Anterior cingulate cortex (tissue), 58 donors: ENCODE measurements at places on chromosomes 3 and 15.

DNA sequence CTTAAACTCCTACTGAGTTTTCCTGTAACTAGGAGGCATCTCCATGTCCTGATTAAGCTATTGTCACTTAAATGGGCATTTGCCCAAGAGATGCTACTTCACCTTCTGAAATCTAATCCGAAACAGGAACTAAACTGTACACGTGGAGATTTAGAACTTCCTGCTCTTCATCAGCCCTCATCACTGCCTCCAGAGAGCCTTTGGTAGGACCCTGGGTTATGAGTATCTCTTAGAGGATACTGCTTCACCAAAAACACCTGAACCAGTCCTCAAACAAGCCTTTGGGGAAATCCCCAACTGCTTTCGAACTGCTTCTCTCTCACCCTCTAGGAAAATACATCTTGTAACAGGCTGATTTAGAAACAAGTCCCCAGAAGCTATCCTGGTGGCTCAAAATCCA, 320.3 kb downstream of the GAP43 start:
- no peak for DNase-seq

GRCh38 chr3:41575724-41576123, 376.4 kb downstream of the CTNNB1 start:
- no peak for DNase-seq

- DNase-seq: no peak
These were observed 32.3 kb downstream of the SRP14 start for GRCh38 chr15:40006646-40007045.

DNA sequence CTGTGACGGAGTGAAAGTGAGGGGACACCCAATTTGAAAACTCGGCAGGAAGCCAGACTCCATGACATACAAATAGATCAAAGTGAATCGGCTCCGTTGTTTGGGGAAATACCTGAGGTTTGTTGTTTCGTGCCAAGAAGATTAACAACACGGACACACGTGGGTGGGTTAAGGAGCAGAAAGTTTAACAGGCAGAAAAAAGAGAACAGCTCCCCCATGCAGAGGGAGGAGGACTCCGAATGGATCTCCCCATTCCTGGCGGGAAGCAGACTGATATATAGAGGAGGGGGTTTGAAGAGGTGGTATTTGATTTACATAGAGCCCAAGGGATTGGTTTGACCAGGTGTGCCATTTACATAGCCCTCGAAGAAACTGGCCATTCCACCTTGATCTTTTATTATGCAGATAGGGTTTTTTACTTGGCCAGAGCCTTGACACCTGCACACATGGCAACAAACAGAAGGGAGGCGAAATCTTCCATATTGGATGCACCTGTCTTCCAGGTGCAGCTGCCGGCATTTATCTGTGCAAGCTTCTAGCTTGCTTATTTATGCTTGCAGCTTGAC, 4.8 kb upstream of the SACM1L start:
- DNase-seq: no peak

DNA sequence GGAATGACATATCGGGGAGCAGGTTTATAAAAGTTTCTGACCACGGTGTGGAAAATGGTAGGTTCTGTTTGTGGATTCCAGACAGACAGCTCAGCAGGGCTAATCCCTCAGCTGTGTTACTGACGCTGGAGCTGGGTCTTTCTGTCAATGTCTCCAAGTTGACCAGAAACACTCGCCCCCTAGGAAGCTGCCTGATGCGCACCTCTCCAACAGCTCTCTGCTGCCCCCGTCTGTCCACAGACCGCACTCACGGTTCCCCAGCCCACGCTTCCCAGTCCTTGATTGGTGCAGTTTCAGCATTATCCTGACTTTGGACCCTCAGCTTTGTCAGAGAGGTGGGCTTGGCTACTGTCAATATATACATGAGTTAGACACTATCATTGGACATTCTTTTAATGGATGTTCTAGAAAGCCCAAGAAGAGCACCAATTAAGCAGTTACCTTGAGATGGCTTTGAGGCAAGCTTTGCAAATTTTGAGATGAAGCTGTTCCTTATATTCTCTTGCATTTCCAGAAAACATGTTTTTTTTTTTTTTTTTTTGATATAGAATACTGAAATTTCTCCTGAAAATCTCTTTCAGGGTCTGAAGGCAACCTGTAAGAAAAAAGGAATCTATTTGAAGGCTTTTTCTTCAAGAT, 98.9 kb upstream of the TBC1D5 start:
- DNase-seq: peak; percentile 24

DNA sequence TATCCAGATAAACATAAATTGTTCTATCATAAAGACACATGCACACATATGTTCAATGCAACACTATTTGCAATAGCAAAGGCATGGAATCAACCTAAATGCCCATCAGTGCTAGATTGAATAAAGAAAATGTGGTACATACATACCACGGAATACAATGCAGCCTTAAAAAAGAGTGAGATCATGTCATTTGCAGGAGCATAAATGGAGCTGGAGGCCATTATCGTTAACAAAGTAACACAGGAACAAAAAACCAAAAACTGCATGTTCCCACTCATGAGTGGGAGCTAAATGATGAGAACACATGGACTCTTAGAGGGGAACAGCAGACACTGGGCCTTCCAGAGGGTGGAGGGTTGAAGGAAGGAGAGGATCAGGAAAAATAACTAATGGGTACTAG, 79.2 kb downstream of the SH3GL3 start:
- DNase-seq: no peak

GRCh38 chr3:191521055-191521454, 60.1 kb downstream of the PYDC2 start:
- DNase-seq: no peak

DNA sequence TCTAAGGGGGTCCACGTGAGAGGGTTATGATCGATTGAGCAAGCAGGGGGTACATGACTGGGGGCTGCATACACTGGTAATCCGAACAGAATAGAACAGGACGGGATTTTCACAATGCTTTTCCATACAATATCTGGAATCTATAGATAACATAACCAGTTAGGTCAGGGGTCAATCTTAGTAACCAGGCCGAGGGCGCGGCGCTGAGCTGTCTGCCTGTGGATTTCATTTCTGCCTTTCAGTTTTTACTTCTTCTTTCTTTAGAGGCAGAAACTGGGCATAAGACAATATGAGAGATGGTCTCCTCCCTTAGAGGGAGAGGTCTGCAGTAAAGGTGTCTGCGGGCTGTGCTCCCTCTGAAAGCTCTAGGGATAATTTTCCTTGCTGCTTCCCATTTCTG, 261.3 kb downstream of the XXYLT1 start:
- no peak for DNase-seq

DNA sequence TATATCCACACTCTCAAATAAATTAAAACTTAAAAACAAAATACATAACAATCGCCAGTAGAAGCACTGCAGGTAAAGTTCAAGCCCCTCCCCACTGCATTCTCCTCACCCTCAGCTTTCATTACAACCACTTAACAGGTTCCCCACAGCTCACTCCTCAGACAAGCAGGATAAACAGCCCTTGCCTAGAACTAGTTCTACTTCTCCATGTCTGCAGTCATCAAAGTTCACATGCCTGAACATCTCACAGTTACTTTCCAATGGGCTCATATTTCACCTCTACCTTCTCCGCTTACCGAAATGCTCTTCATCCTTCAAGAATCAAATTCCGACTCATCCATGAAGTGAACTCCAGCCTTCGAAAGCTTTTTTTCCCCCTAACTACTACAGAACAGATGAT, 4.1 kb downstream of the YEATS2 start:
- DNase-seq: no peak

DNA sequence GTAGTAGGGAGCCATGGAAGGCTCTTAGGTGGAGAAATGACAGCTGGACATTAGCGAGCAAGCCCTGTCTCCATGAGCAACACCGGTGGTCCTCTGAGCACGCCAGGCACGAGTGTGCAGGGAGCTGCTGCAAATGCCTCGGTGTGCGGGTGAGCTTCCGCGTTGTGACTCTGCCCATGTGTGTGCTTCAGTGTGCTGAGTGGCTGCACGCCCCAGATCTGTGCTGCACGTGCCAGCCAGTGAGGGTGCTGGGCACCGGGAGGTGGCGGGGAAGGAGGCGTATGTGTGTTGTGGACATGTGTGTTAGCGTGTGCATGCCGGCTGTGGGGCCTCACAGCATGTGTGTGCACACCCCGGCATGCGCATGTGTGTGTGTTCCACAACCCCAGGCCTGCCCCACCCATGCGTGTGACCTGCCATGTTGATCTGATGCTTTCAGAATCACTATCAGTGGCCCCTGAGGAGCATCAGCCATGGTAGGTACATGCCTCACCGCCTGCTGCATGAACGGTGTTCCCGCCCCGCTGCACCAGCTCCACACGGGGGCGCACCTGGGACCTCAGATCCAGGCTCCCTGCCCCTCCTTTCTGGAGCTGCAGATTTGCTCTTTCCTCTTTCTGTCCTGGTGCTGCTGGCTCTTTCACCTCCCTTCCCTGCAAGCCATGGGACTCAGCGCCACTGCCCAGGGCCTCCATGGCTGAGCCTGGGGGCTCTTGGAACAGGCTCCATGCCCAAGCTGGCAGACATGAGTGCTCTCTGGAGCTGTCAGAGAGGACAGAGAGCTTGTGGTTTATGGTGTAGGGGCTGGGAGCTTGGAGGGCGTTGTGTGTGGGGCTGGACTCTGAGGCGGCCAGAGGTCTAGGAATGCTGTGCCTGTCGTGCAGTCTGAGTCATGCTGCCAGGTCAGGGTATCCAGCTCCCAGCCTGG, 169.4 kb downstream of the TBC1D2B start:
- no peak for DNase-seq

DNA sequence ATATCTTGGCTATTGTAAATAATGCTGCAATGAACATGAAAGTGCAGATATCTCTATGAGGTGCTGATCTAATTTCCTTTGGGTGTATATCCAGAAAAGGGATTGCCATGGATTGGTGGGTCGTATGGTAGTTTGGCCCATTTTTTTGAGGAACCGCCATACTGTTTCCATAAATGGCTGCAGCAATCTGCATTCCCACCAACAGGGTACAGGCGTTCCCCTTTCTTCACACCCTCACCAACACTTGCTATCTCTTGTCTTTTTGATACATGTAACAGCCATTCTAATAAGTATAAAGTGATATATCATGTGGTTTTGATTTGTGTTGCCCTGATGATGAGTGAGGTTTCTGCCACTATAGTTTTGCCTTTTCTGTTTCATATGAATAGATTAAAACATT, 146.7 kb downstream of the NR2F2 start:
- DNase-seq: no peak

- no peak for DNase-seq
These were observed 66.9 kb upstream of the CSPG5 start for GRCh38 chr3:47645551-47645950.

- no peak for DNase-seq
These were observed 6.3 kb downstream of the CHAC1 start for GRCh38 chr15:40959331-40960141.

- DNase-seq: no peak
These were observed 57.9 kb downstream of the PPP2R3A start for GRCh38 chr3:136023264-136023978.

GRCh38 chr15:82710926-82711490, 1.3 kb upstream of the AP3B2 start:
- DNase-seq: no peak

GRCh38 chr3:61848885-61849284, 287.5 kb downstream of the PTPRG start:
- DNase-seq: no peak

DNA sequence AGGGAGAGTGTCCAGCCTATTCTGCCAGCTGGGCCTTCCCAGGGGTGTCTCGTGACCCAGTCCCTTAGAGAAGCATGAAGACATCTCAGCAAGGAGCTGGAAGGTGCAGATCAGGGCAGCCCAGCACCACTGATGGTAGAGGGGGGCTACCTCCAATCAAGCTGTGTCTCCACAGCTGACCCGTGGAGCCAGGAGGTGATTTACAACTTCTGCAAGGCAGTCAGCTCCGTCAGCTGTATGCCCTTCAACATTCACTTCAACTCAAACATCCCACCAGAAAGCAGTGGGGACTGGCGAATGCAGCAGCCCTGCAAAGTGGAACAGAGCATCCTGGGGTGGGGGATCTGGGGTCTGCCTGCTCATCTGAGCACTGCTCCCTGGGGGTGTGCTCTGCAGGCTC, 32.6 kb upstream of the FRG2C start:
- DNase-seq: no peak

- no peak for DNase-seq
These were observed 29.9 kb upstream of the POLR2M start for GRCh38 chr15:57676585-57676984.

- no peak for DNase-seq
These were observed 161.2 kb upstream of the TMCO5A start for GRCh38 chr15:37773111-37773860.

- DNase-seq: no peak
These were observed 775 bp downstream of the TTC21A start for GRCh38 chr3:39108200-39108710.

DNA sequence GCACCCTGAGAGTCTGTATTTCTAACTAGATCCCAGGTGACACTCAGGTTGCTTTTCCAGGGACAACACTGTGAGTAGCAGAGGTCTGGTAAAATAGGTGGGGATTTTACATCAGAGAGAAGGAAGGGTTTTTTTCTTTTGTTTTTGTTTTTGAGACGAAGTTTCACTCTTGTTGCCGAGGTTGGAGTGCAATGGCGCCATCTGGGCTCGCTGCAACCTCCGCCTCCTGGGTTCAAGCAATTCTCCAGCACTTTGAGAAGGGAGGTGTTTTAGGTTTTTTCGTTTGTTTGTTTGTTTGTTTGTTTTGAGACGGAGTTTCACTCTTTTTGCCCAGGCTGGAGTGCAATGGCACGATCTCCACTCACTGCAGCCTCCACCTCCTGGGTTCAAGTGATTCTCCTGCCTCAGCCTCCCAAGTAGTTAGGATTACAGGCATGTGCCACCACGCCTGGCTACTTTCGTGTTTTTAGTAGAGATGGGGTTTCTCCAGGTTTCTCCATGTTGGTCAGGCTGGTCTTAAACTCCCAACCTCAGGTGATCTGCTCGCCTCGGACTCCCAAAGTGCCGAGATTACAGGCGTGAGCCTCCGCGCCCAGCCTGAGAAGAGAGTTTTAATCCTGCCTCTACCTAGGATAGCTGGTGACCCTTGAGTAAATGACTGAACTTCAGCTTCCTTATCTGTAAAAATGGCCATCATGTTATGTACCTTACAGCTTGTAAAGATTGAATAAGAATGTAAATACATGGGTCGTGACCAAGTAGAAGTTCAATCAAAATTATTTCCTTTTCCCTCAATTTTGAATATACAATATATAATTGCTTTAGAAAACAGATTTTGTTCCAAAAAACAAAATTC, 95.9 kb upstream of the FNDC3B start:
- DNase-seq: no peak

DNA sequence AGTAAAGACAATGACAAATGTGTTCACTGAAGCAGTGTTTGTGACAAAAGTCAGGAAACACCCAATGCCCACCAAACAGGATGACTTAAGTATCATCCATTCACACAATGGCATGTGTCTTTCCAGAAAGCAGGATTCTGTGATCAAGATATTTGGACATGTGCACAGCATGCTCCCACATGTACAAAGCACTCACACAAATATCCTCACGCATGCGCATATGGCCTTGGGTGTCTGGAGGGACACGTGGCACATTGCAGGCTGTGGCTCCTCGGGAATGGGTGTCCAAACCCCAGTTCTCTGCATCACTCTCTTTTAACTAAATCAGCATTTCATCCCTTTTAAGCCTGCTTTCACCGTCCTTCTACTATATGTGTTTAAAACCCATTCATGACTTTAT, 130.5 kb downstream of the KLF13 start:
- DNase-seq: no peak
